ENCODE measurements at places on chromosomes 7 and 10.

DNA sequence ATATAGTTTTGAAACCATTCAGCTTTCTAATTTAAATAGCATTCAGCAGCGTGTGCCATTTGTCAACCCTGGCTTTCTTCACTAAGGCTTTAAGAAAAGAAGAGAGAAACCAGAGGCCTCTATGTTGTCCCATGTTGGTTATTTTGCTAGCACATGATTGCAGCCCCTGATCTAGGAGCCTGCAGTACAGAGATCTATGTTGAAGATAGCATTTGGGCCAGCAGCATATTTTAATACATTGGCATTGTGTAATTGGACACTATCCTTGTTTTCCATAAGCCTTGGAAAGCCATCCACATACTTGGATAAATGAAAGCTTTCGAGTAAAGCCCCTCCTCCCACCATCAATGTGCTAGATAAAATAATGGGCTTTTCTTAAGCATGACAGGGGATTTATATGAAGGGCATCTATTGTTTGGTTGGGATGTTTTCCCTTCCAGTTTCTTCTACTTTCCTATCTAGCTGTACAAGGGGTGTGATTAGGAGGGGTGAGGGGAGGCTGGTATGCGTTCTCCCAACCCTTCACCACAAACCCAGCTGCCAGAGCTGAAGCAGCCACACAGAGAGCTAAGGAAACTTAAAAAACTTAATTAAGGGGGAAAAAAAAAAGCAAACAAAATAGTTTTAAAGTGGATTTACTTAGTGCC, 23.1 kb upstream of the SDHAF3 start:
- no peak for DNase-seq

- DNase-seq, result no peak
These were observed 40.3 kb downstream of the ARHGAP22 start for GRCh38 chr10:48564466-48565160.

- no peak for DNase-seq
These were observed 60.7 kb downstream of the OTUD1 start for GRCh38 chr10:23499372-23500132.

DNA sequence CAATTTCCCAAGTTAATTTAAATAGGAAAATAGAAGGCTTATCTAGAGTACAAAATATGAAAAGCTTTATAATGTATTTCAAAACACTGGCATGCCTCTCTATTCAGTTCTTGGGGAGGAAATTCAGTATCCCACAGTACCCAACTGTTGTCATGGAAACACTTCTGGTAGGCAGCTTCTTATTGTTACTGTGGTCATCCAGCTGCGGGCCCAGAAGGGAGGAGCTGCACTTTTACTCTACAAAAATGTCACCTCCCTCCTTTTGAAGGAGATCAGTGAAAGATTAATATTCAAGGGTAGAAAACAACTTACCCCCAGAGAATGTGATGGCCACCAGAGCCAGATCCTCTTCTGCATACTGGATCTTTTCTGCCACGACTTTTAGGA, 202.8 kb downstream of the RAPGEF5 start:
- DNase-seq, result no peak

GRCh38 chr10:33655165-33655815, 320.8 kb upstream of the NRP1 start:
- no peak for DNase-seq

GRCh38 chr10:4131407-4132215, 346.6 kb upstream of the KLF6 start:
- DNase-seq, result no peak

GRCh38 chr10:27258492-27258837, 17.9 kb upstream of the ACBD5 start:
- DNase-seq, result no peak

GRCh38 chr7:137592232-137592896, 248.8 kb upstream of the PTN start:
- DNase-seq, result no peak

GRCh38 chr7:153440715-153441114, 611.5 kb upstream of the DPP6 start:
- DNase-seq, result no peak

DNA sequence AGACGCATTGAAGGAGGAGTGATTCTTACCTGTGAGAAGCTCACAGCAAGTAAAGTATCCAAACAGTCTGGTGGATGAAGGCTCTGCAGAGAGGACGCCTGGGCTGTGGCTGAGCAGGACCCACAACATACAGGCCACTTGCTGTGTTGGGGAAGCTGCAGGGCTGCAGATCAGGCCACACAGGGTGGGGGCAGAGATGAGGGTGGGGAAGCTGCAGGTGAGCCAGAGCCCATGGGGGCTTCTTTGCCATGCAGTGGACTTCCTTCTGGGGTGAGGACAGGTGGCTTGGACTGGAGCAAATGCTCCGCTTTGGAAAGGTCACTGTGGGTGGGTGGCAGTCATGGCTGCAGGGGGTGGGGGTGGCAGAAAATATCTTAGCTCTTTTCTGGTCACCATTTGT, 214.8 kb downstream of the GLRX3 start:
- no peak for DNase-seq

All from activated CD8-positive, alpha-beta memory T cell treated with anti-CD3 and anti-CD28 coated beads for 1 hour (primary cell).